Stimulated activated CD8-positive, alpha-beta memory T cell treated with anti-CD3 and anti-CD28 coated beads, Interleukin-12 subunit alpha, Interleukin-12 subunit beta, amount 100 ng/mL, for 1 hour (primary cell): ENCODE measurements at places on chromosomes 1 and 21.

DNA sequence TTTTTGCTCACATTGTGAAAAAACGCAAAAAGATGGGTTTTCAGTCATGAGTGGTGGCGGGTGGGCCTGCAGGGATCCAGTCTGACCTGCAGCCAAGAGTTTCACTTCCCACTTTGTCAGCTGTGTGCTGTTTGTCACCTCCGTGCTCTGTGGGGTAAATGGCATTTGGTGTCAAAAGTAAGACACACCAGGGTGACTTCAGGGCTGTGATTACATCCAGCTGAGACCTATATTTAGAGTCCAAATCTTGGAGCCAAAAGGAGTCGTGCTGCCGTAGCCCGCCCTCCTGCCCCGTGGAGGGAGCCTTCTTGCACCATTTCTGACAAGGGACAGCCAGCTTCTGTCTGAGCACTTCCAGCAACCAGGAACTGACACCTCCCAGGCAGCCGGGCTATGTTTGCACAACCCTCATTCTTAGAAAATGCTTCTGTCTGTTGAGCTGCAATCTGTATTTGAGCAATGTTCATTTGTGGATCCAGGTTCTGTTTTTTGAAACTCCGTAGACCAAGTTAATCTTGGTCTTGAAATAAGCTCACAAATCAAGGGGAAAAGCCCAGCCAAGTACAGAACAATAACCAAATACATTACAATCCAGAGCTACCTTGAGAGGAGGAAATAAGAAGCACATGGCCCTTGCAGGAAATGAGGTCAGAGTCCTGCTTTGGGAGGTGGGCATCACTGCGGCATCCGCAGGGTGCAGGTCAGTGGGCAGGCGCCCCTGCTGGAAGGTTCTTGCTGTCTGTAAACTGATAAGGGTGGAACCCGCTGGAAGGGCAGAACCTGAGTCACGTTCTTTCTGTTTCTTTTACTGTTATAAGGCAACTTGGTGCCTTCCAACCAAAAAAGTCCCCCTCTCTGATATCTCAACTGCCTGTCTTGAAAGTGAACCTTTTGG is 14.4 kb downstream of the ABCG1 start:
- DNase-seq: peak; percentile 41

- DNase-seq: no peak
Measured at GRCh38 chr1:28458237-28459228, 47.3 kb upstream of the RCC1 start.

- DNase-seq: no peak
Measured at GRCh38 chr1:234920843-234921140, 207.8 kb downstream of the TOMM20 start.

DNA sequence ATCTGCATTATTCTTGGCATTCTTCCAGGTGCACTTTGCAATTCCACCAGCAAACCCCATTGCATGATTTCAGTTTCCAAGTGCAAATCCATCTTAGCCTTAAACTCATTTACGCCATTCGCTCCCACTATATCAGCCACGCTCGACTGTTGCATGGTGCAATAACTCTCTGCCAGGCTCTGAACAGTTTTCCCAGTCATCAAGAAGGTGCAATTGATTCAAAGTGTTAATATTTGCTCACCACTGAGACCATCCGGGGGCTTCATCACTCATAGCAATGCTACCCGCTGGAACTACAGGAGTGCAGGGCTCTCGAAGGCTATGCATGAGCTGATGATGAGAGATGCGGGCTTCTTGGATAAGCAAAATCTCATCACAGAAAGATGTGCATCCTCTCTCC is 488.2 kb downstream of the OMA1 start:
- DNase-seq: no peak

GRCh38 chr1:185343306-185343705 is 26.3 kb upstream of the IVNS1ABP start:
- no peak for DNase-seq

DNA sequence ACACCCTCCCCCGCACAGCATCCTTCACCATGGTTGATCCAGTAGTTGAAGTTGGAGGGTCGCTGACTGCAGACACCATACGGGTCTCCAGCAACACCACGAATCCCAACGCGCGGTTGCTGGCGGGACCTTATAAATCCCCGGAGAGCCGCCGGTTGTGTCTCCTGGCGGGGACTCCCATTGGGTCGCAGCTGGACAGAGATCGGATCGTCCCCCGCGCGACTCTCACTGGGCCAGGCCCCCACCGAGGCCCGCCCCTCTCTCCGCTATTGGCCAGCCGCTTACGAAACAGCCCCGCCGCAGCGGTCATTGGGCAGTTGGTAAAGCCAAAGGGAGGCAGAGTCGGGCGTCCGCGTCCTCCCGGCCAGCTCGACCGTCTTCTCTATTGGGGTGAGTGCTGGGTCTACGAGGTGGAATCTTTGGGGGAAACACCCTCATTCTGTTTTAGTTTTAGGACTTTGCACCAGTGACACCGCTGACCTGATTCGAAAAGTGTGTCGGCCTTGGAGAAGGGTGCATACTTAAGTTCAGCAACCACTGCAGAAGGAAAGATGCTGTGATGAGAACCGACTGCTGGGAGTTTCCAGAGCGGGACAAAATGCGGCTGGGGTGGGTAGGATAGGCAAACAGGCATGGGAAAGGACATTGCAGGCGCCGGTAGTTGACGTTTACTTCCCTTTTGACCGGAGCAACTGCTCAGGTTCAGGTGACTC is 27.4 kb downstream of the RABIF start:
- no peak for DNase-seq

DNA sequence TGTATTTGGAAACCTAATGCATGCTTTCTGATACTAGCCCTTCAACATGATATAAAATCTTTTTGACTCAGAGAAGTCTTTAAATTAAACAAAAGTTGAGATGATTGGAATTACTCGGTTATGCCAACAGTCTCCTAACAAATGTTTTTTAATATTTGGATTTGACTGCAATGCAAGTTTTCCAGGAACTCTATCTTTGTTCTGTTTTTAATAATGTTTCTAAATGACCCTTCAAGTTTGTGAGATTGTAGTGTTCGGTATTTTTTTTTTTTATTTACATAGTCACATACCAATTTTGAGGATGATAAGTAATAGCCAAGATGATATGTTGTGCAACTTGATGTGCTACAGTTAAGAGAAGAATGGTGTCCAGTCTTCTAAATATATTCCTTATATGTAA is 258.0 kb downstream of the FMN2 start:
- DNase-seq: no peak

DNA sequence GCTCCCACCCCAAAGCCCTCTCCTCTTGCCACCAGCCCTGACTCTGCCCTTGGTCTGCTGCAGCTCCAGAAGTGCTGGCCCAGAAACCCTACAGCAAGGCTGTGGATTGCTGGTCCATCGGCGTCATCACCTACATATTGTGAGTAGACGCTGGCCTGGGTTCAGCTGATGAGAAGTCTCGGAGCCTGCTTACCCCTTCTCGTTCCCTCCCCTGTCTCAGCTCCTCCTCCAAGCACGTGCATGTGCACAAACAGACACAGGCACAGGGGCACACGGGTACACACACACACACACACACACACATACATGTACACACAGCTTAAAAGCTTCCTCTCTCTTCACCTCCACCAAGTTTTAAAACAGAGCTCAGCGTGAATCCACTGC is 24.3 kb downstream of the CAMK1G start:
- no peak for DNase-seq

- DNase-seq: no peak
Measured at GRCh38 chr1:147243228-147243685, 773 bp downstream of the CHD1L start.

GRCh38 chr1:209256766-209257350 is 326.7 kb upstream of the CAMK1G start:
- DNase-seq: no peak

DNA sequence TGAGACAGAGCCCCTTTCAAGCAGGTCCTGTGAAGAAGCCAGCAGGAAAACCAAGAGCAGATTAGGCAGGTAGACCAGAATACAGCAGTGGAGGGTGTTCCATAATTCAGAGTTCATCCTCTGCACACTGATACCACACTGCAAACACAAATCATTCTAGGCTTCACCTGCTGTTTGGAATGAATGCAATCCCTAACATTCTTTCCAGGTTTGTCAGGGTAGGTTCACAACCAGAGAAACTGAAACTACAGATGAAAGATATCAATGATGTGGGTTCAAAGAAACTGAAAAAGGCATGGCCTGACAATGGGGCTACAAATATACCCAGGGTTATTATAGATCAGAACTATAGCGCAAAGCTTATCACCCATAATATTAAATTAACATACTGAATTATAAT is 8.9 kb upstream of the SGIP1 start:
- no peak for DNase-seq

DNA sequence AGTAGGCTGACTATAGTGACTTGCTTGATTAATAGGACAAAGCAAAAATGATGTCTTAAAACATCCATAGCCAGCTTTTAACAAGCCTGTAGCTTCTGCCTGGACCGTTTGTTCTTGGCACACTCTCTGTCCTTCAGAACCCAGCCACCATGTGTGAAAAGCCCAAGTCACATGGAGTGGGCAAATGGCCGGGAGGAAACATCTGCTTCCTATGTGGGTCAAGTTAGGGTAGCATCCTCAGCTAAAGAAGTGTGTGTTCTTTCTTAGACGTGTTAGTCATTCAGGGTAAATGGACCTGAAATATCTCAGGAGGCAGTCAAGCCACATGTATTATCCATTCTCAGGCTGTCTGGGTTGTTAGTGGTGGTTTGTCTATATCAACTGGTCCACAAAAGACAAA is 23.4 kb downstream of the RD3 start:
- no peak for DNase-seq

- DNase-seq: no peak
Measured at GRCh38 chr1:65965112-65965996, 172.7 kb downstream of the PDE4B start.

GRCh38 chr21:28834335-28835238 is 158.1 kb downstream of the LTN1 start:
- no peak for DNase-seq

- DNase-seq: no peak
Measured at GRCh38 chr1:239619190-239619589, 232.8 kb downstream of the CHRM3 start.

DNA sequence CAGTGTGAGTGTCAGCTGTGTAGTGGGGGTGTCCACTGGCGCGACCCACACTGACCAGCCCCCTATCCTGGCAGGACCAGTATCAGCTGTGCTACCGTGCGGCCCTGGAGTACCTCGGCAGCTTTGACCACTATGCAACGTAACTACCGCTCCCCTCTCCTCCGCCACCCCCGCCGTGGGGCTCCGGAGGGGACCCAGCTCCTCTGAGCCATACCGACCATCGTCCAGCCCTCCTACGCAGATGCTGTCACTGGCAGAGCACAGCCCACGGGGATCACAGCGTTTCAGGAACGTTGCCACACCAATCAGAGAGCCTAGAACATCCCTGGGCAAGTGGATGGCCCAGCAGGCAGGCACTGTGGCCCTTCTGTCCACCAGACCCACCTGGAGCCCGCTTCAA is 28.1 kb upstream of the KDM4A start:
- DNase-seq: no peak

- DNase-seq: no peak
Measured at GRCh38 chr1:37464443-37464842, 9.9 kb upstream of the ZC3H12A start.

DNA sequence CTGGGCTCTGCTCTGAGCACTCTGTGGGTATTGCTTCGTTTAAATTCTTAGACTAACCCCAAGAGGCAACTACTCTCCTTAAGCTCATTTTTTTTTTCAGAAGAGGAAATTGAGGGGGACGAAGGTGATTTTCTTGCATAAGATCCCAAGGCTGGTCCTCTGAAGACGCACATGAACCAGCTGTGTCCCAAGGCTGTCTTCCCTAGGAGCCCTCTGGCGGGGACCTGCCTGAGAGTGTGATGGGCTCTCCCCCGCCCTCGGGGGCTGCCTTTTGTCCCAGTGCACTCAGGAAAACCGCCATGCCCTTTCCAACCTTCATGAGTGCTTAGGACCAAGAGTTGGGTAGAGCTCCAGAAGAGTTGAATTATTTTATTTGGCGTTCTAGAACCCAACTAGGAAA is 21.7 kb downstream of the UMODL1 start:
- no peak for DNase-seq

DNA sequence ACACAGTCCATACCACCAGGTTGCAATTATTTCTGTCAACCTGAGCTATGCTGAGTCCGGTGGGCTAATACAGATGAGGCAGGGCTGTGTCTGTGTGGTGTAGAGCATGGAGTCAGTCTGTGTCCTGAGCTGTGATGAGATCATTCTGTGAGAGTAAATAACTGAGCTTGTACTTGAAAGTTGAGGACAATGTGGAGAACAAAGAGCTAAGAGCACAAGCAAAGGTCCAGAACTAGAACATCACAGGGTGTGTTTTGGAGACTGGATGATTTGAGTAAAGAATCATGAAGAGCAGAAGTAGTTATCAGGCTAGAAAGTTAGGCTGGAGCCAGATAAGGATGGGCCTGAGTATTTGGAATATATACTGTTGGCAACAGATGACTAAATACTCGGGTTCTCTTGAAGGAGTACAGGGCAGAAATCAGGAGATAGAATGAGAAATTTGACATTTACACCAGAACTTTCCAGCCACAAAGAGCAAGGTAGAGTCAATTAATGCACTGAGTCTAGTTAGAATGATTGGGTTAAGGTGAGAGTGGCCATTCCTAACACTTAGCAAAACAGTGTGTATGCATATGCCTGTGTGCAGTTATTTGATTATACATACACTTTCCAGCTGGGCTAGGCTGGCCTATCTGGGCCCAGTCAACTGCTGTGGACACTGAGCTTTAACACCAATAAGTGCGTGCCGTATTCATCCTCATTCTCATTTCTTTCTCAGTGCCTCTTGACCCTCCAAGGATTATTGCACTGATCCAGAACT is 48.8 kb downstream of the LEPR start:
- no peak for DNase-seq

DNA sequence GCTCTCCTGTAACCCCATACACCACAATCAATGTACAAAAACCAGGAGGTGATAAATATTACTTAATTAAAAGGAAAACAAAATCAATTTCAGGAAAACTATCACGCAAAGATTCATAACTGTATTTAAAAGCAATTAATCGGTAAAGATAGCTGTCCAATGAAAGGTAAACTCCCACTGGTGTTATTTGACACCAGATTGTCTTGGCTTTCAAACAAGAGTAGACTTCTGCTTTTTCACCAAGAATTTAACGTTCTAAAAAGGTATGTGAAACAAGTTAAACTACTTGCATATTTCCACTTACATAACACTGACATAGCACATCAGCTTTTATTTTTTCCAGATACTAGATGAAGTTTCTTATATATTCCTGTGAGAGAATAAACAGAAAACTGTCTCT is 3.5 kb downstream of the PLPP3 start:
- no peak for DNase-seq

- DNase-seq: no peak
Measured at GRCh38 chr21:39612233-39613040, at the start of gene B3GALT5. B3GALT5 (plus strand) TSS chr21:39612940; CDS start chr21:39660560, 47,620 bp downstream.

GRCh38 chr1:156480016-156480370 is 20.6 kb downstream of the MEF2D start:
- DNase-seq: no peak

DNA sequence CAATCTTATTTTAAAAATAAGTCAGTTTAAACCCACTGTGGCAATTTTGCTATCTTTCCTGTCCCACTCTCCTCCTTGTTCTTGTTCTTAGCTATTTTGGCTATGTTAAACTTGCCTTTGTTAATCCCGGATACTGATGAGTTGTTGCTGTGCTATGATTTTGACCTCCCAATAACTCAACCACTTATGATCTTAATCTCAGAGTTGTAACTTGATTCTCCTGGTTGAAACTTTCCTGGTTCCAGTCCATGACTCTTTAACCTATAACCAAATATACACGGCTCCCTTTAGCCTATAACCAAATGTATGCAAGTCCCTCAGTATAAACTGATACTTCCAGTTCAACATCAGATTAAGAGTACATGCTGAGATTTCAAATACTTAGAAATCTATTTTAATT is 15.6 kb upstream of the ACADM start:
- DNase-seq: no peak
